Stimulated activated naive CD4-positive, alpha-beta T cell treated with Interleukin-2 at 50 U/mL for 16 hours (primary cell): ENCODE measurements at places on chromosomes 12 and 14.

GRCh38 chr12:85448548-85449139 is 168.6 kb downstream of the ALX1 start:
- no peak for DNase-seq

DNA sequence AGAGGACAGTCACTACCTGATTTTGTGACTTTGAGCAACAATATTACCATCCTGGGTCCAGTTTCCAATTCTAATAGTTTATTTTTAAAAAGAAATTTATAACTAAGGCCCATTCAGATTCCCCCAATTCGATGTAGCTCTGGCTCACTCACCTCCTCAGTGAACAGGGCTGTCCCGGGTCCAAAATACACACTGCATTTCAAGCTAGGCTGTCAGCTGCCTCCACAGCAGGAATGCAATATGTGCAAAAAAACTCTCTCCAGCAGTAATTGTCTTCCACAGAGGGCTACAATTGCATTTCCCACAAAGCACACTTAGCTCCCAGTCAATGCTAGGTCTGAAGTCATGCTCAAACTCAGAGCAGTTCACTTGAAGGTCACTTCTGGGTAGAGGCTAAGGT is 39.3 kb upstream of the ZNF641 start:
- DNase-seq = no peak

DNA sequence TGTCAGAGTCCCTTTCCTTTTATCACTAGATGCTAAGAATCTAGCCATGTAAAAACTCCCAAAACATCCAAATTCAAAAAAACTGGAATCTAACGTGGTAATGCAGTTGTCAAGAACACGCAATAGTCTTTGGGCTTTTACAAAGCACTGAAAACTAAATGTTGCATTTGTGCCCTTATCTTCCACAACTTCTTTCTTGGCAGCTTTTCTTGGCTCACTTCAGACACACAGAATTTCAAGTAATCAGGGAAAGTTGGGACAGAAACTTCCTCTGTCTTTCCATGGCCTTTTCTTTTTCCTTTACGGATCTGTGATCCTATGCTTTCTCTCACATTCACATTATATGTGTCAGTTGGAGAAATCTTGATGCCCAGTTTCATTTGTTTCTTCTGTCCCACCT is 136.0 kb downstream of the CRADD start:
- no peak for DNase-seq

DNA sequence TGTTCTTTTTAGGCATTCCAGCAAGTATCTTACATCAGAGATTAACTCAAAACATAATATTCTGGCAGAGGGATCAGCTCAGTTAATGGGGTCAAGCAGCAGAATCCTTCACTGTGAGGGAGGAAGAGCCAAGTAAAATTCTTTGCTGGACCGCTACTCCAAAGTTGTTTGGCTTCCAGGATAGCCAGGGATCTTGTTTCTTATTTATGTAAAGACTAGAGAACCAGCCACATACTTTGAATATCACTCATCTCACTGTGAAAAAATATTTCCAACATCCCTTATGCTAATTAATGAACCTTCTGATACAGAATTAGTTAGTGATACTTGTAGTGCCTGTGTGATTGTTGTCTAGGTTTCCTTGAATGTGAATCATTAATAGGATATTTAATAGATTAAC is 94.2 kb downstream of the PLEKHA5 start:
- no peak for DNase-seq

- DNase-seq = no peak
Observed at GRCh38 chr12:115918763-115919162, 358.7 kb downstream of the MED13L start.

- DNase-seq = no peak
Observed at GRCh38 chr12:109988903-109989302, 7.3 kb downstream of the GIT2 start.
